ENCODE measurements at places on chromosomes 4 and X.

- peak; percentile 34 for DNase-seq
These were observed 11.0 kb upstream of the OTC start for GRCh38 chrX:38341442-38341841.

DNA sequence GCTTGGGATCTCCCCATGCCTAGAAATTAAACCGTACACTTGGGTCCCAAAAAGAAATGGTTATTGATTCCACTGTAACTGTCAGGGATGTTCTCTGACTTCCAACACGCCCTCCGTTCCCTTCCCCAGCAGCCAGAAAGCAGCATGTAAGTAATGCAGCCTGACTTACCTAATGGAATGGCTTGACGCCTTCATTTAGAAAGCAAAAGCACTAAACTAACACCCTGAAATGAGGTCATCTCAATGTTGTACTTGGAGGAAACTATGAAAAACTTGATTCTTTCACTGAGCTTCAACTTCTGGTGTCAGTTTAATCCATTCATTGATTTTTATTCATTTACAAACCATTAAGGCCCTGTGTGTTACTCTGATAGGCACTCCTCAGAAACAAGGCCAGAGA lies 110.8 kb upstream of the NOCT start:
- DNase-seq, result no peak

DNA sequence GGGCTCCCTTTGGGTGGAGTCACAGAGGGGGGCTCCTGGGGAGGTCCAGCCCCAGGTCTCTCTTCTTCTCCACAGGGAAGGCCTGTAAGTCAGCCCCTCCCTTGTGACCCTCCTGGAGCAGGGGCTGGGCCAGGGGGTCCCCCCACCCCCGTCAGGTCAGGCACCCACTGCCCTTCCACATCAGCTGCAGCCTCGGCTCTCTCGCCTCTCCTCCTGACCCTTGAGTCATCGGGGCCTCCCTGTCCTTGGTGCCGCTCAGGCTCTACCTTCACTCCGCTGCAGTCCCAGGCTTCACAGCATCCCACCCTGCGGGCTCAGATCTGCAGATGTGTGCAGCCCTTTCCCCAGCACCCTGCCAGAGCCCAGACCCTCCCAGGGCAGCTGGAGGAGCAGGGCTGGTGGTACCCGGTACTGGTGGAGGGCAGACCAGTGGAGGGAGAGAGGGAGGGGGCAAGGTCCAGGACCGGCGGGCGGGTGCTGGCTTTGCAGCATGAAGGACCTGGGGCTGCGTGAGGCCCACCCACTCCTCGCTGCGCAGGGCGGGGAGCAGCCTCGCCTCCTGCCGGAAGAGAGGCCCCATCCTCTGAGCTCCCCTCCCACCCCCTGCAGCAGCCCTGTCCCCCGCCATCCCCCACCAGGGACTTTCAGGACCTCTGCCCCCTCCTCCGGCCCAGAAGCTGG lies 117.1 kb downstream of the FAM53A start:
- DNase-seq, result no peak

- DNase-seq, result no peak
These were observed 368.1 kb downstream of the EPHA5 start for GRCh38 chr4:65302145-65302544.

- DNase-seq, result no peak
These were observed 394.5 kb downstream of the KCNIP4 start for GRCh38 chr4:21554066-21554465.

- DNase-seq, result peak; percentile 2
These were observed 1.6 kb downstream of the CASK start for GRCh38 chrX:41921492-41922430.

GRCh38 chr4:8817813-8818062 lies 53.9 kb downstream of the HMX1 start:
- no peak for DNase-seq

GRCh38 chr4:81196126-81196650 lies 18.8 kb downstream of the PRKG2 start:
- DNase-seq, result no peak

DNA sequence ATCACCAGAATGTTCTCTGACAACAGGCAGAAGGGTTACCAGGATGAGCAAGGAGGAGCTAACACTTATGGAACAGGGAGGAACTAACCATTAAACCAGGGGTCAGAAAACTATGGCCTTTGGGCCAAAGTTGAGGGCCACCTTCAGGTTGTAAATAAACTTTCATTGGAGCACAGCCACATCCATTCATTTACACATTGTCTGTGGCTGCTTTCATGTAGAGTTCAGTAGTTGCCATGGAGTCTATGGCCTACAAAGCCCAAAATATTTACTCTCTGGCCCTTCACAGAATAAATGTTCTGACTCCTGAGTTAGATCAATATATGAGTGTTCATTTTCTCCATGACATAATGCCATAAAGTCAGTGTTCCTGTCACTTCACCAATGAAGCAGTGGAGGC lies 13.2 kb upstream of the HCCS start:
- no peak for DNase-seq

GRCh38 chrX:9597361-9598035 lies 132.6 kb downstream of the TBL1X start:
- no peak for DNase-seq

GRCh38 chr4:188414441-188414840 lies 275.2 kb downstream of the TRIML1 start:
- no peak for DNase-seq

GRCh38 chr4:38818441-38818976 lies 13.9 kb upstream of the TLR1 start:
- no peak for DNase-seq

DNA sequence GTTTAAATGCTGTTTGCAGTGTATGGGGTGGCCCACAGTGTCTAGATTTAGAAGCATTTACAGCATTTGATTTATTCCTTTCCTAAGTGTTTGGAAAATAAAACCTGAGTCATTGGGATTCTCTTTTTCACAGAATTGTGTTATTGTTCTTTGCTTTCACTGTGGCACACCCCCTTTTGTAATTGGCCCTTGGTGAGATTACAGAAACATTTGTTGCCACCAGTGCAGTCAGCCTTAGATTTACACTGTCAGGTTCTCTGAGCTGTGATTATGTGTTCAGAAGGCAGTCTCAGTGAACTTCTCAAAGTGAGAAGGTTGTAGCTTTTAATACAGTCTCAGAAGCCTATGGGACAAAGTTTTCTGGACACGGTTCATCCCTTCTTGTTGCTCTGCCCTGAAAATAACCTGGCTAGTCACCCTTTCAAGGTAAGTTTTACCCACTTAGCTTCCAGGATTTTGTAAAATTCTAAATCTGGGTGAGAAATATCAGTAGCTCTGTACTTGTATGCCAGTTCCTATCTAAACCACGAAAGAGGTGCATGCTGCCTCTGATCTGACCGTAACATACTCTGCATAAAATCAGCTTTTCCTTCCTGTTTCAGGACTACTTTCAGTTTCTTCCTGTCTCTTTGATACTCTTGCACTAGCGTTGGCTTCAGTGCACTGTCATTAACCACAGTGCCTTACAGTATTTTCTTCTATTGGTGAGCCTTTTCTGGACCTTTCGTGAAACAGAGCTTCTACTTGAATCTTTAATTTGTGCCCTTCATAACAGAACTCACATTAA lies 12.6 kb downstream of the RUFY3 start:
- DNase-seq, result no peak

- no peak for DNase-seq
These were observed 13.6 kb upstream of the MAGED4B start for GRCh38 chrX:52082578-52082977.

- DNase-seq, result no peak
These were observed 615 bp downstream of the CACNA1F start for GRCh38 chrX:49232525-49232924.

DNA sequence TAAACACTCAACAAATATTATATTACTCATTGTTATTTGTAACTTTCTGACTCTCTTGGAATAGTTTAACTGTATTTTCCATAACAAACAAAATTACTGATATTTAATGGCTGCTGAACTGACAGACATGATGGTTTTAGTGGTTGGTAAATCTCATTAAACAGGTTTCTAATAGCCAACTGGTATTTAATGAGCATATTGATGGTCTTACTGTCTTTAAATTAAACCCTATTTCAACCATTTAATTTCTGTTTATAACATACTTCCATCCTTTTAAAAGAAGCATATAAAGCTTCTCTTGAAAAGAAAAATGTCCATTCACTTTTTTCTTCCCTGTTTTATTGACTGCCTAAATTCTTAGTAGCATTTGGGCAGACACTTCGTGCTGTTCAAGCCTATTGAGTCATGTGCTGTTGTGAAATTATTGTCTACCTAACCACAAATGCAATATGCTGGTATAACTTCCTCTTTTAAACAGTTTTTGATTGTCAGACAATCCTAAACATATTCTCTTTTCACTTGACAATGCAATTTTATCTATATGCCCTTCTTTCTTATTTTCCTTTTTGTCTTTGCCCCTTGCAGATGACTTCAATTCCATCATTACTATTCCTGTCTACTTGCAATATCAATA lies 163.9 kb upstream of the SLC7A11 start:
- DNase-seq, result no peak

GRCh38 chr4:173990869-173991210 lies 292.6 kb downstream of the FBXO8 start:
- no peak for DNase-seq

- no peak for DNase-seq
These were observed 39.3 kb downstream of the EVC start for GRCh38 chr4:5750052-5750945.

GRCh38 chr4:103591841-103592240 lies 127.9 kb downstream of the TACR3 start:
- no peak for DNase-seq

GRCh38 chr4:123235431-123235830 lies 161.2 kb upstream of the SPRY1 start:
- no peak for DNase-seq

DNA sequence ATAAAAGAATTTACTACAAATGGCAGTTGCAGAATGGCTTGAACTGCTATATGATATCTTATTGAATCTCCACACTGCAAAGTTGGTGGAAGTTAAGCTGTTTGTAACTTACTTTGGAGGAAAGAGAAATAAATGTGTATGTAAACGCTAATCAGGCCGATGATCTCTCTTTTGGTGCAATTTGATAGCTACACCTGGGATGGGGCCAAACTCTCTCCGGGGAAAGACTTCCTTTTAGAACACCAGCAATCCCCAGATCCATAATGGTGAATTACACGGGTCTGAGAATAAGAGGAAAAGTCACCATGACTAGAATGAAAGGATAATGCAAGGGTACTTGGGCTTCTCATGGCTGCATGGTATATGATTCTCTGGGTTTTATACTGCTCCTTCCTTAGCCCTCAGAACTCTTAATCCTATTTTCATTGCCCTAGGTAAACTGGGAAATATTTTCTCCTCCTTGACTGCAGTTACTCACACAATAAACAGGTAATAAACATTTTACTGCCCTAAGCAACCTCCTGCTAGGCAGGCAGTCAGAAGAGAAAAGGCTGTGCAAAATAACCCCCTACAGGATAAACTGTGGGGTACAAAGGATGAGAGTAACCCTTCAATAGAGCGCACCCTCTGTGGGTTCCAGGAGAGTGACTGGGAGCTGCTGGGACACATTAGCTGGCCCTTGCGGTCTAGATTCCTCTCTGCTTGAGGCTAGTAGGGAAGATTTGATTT lies 109.3 kb downstream of the MGST2 start:
- DNase-seq, result no peak

GRCh38 chr4:55933611-55934010 lies 15.1 kb upstream of the CEP135 start:
- DNase-seq, result no peak

DNA sequence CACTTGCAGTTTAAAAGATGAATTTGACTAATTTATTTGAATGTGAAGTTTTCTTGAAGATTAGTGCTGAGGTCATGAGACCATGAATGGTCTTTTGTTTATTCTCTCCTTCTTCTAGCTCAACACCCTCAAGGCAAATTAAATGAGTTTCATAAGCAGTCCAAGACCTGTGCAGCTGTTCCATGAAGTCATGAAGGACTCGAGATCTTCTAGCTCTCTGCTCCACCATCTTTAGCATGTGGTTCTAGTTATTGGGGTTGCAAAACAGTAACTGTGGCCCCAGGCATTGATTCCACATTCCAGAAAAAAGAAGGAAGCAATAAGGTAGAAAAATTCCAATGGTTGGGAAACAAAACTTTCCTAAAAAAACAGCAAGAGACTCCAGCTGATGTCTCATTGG lies 84.2 kb upstream of the HS3ST1 start:
- no peak for DNase-seq

DNA sequence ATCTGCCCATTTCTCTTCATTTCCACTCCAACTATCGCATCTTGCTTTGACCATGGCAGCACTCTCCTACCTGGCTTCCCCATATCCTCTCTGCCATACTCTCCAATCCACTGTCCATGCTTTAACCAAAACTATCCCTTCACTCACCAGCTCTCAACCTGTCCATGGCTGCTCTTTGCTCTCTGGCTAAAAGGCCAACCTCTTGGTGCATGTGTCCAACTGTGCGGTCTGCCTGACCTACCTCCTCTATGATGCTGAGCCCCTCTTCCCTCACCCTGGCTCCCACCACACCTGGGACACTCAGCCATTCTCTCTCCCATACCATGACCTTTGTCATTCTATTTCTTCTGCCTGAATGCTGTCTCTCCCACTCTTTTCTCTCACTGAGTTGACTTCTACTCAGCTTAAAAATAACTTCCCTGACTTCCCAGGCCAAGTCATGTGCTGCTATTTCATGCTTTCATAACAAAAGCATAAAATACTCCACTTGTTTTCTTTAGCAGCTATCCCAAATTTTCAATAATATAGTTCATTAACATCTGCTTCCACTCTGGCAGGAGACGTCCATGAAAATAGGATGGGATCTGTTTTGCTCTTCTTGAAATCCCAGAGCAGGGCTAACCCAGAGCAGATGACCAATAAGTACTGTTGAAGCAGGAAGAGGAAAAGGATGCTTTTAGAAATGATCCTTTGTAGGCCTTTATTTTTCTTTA lies 29.8 kb upstream of the KLF3 start:
- DNase-seq, result no peak

- no peak for DNase-seq
These were observed 98.8 kb downstream of the CASK start for GRCh38 chrX:41824551-41824950.

- DNase-seq, result no peak
These were observed 71.3 kb upstream of the ADGRG2 start for GRCh38 chrX:19193565-19193964.

GRCh38 chrX:8720136-8720535 lies 11.8 kb downstream of the ANOS1 start:
- no peak for DNase-seq

GRCh38 chrX:54093571-54093970 lies 49.3 kb upstream of the PHF8 start:
- no peak for DNase-seq

GRCh38 chr4:92334716-92335350 lies 31.1 kb downstream of the GRID2 start:
- no peak for DNase-seq

GRCh38 chr4:1219566-1219950 lies 29.4 kb downstream of the CTBP1 start:
- DNase-seq, result no peak

- DNase-seq, result no peak
These were observed 159.3 kb downstream of the EPHA5 start for GRCh38 chr4:65510976-65511375.

GRCh38 chr4:23882976-23883531 lies 6.8 kb downstream of the PPARGC1A start:
- DNase-seq, result no peak

Measured in NCI-H1105 treated with DMSO at 0.1 percent for 48 hours (cell line).